ENCODE measurements at places on chromosomes 7 and 10. TPM values are rescaled to one million over a fixed set of nuclear protein-coding genes. Genes with fewer than 3 reads are reported as not detected.

Gene SLC18A3
- total RNA-seq, result not detected

Gene CNNM1
- total RNA-seq, result under 0.01 TPM

Gene SCART1
- total RNA-seq, result 3.7 TPM

Gene AOAH
- not detected for total RNA-seq

Gene ZNF804B
- not detected for total RNA-seq

Gene LRWD1
- 14.7 TPM for total RNA-seq

Gene HTR5A
- total RNA-seq, result not detected

Gene FAM204A
- total RNA-seq, result 35.8 TPM

Gene ITPRID1
- total RNA-seq, result not detected

Gene UTF1
- not detected for total RNA-seq

Gene PPP1R3C
- total RNA-seq, result 125 TPM

Gene NEURL1
- total RNA-seq, result 0.17 TPM

Gene NKX2-3
- not detected for total RNA-seq

Gene CLCN1
- total RNA-seq, result not detected

Gene DDC
- not detected for total RNA-seq

Gene RARRES2
- 2.4 TPM for total RNA-seq

Gene MRPS17
- 16.9 TPM for total RNA-seq

Gene TMEM178B
- under 0.01 TPM for total RNA-seq

Gene TRIM73
- total RNA-seq, result 0.94 TPM
